ENCODE measurements at places on chromosomes 12 and 14.
A peak's percentile ranks its signal among the peaks of the same experiment; 100 is the strongest.

DNA sequence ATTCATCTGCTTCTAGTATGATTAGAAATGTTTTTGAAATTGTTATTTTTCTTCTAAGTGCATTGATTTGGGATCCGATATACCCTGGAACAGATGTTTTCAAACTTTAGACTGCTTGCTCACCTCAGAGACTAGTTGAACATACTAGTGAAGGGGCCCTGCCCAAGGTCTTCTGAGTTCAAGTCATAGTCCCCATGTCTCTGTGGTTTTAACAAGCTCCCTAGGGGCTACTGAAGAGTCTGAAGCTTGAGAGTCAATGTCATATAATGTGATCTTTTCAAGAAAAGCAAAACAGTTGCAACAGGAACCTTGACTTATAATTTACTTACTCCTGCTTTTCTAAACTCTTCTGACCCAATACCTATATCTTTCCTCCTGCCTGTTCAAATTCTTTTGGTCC, 7.5 kb upstream of the UBE2N start:
- no peak for DNase-seq

- DNase-seq = no peak
Observed at GRCh38 chr14:87113286-87113685, 879.7 kb downstream of the GALC start.

GRCh38 chr14:25150934-25151790, 101.2 kb upstream of the STXBP6 start:
- peak; percentile 52 for DNase-seq

- peak; percentile 29 for DNase-seq
Observed at GRCh38 chr12:49636979-49637755, 13.8 kb downstream of the PRPF40B start.

DNA sequence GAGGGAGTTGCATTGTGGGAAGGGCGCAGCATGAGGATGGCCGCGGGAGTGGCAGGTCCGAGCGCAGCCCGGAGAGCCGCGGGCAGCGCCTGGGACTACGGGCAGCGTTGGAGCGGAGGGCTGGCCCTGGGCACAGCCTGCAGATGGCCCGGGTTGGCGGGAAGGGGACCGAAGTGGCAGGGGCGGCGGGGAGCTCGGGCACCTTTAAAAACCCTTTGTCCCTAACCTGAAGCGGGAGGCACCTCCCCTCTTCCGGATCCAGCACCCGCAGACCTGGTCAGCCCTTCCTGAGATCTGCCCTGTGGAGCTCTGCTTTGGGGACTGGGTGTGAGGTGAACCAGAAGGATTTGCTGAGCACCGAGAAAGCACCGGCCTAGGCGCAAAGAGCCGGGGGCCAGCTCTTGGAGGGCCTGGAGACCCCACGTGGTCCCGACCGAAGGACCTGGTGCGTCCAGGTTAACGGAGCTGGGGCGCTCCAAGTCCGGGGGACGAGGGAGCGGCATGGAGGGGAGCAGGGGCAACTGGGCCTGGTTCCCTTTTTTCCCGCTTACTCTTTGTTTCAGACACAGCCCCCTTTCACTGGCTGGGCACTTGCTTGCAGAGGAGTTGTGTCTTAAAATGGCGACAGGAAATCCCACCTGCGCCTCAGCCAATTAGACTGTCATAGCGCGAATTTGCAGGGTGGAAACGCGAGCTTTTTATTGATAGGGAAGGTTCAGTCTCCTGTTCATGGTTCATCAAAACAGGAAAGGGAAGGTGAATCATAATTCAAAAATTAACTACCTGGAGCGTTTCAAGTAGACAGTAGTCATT, 792 bp upstream of the SLC38A1 start:
- DNase-seq = no peak

DNA sequence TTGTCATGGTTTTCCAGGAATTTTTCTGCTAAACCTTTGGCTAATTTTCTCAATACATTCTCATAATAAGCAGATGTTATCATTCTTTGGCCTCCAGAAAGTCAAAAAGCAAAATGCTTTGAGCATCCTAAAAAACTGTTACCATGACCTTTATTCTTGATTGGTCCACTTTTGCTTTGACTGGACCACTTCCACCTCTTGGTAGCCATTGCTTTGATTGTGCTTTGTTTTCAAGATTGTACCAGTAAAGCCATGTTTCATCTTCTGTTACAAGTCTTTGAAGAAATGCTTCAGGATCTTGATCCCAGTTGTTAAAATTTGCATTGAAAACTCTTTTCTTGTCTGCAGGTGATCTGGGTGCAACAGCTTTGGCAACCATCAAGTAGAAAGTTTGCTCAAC, 180.1 kb downstream of the DUSP6 start:
- DNase-seq = no peak

DNA sequence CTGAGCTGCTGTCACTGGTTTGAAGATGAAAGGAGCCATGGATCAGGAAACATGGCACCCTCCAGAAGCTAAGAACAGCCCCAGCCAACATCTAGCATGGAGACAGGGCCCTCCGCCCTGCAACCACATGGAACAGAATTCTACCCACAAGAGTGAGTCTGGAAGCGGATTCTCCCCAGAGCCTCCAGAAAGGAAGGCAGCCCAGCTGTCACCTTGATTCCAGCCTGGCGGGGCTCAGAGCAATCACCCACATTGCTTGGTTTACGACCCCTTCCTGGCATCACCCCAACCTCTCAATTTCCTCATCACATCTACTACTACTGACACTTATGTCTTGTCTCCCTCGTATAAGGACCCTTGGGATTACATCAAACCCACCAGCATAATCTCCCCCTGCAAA, 38.5 kb downstream of the OAS2 start:
- no peak for DNase-seq

- DNase-seq = no peak
Observed at GRCh38 chr14:68461086-68461485, 331.8 kb downstream of the ZFP36L1 start.

- no peak for DNase-seq
Observed at GRCh38 chr12:10362828-10363657, 26.8 kb downstream of the KLRK1 start.

DNA sequence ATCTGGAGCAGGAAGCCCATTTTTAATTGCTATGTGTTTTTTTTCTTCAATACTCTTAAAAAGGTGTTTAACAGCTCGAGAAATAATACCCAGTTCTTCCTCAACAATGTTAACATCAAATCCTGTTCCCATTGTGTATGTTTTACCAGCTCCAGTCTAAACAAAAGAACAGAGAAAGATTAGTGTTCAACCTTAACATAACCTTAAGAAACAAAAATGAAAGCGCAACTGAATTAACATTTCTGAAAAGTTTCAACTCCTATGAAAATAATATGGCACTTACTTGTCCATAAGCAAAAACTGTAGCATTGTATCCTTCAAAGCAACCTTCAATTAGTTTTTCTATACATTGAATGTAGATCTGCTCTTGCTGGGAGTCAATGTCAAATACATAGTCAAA, 73.2 kb downstream of the KIF21A start:
- DNase-seq = no peak

- DNase-seq = no peak
Observed at GRCh38 chr14:97618917-97619690, 821.9 kb downstream of the VRK1 start.

DNA sequence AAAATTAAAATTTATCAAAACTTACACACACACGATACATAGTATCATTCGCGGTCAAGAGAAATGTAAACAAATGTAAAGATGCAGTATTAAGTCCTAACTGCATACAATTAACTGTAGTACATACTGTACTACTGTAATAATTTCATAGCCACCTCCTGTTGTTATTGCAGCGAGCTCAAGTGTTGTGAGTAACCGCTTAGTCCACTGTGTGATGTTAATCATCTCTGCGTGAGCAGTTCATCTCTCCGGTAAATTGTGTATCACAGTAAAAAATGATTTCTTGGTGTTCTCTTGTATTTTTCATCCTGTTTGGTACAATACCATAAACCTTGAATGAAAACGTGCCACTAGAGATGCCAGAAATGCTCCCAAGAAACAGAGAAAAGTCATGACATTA, 6.5 kb downstream of the EPS8 start:
- DNase-seq = no peak

DNA sequence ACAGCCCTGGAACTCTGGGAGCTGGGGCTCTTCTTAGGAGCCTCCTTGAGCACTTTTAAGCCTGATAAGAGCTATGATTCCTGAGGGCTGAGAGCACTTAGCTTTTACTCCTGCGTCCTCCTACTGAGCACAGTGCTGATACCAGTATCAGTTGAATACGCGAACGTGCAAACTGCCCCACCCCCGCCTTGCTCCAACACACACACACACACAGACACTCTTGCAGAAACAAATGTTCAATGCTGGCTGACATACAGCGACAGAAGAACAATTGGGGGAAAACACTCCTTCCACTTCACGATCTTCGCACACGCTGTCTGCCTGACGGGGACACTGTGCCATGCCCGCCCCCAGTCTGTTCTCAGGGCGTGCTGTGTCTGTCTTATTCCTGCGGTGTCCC, 57.2 kb upstream of the DLK1 start:
- no peak for DNase-seq

- DNase-seq = no peak
Observed at GRCh38 chr12:70847871-70848270, 72.7 kb downstream of the PTPRR start.

GRCh38 chr14:105064721-105065143, 498 bp downstream of the GPR132 start:
- no peak for DNase-seq
